ENCODE measurements at places on chromosomes 1 and 21.
A peak's percentile ranks its signal among the peaks of the same experiment; 100 is the strongest.

DNA sequence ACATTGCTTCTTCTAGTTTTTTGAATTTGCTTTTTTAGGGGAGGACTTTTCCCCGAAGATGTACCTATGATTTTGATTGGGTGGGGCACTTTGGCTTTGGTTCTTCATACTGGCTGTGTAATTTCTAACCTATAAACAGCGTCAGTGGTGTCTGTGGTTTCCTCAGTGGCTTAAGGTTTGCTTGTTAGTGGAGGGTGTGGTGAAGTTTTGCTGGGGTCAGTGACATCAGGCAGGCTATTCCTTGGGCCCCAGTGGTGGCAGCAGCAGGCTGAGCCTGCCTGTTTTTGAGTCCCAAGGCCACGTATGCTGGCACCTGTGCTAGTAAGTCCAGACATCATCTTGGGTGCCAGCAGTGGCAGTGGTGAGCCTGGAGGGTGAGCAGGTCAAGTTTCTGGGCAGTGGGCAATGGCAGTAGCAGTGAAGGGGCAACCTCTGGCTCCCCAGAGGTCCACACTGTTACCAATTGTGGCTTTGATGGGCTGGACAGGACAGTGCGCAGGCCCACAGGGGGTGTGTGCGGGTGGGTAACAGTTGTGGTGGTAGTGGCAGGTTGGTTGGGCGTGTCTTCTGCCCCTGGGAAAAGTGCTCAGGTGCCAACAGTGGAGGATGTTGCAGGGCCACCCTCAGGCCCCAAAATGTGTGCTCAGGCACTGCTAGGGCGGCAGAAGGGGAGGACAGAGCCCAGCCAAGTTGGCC lies 54.9 kb upstream of the B3GALT2 start:
- DNase-seq = no peak

DNA sequence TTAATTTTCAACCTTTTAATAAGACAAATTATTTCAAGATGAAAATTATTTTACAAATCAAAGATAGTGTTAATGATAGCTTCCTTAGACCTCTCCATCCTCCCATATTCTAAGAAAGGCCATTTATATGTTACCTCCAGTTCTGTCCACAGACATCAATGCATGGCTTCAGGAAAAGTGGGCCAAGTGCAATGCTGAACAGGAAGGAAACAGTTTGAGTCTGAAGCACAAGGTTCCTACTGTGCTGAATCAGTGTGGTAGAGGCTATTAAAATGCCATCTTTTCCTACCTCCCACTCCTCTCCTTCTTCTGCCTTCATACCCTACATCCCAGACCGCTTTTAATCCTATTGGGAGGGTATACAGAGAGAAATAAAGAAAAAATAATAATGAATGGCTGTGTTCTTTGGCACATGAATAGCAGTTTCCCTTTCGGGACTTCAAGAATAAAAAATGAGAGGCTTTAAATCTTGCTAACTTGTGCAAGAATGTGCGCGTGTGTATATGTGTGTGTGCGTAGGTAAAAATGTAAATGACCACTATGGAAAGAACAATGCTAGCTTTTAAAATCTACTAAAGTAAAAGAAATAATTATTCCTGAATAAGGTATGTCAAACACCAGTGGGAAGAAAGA lies 62.6 kb upstream of the C1orf105 start:
- no peak for DNase-seq

GRCh38 chr1:225635649-225636048 lies 17.3 kb downstream of the ENAH start:
- no peak for DNase-seq

- no peak for DNase-seq
Measured at GRCh38 chr1:83671586-83671985, 327.3 kb downstream of the TTLL7 start.

GRCh38 chr1:69913977-69914376 lies 291.4 kb downstream of the LRRC40 start:
- peak; percentile 94 for DNase-seq

DNA sequence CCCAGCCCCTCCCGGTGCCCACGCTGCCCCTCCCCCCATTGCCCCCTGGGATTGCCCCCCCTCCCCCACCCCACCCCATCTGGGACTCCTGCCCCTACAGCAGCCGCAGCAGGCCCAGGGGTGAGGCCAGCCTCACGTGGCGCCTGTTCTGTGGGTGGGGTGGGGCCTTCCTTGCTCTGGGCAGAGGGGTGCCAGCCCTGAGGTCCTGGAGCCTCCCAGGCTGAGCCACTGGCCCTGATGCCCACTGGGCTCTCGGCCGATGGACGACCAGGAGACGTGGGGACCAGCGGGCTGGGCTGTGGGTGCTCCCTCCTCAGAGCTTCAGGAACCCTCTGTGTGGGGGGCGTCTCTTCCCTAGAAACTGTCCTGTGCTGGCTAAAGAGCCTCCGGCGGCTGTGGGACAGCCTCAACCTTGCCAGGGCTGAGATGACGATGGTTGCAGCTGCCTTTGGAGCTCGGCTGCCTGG lies 5.8 kb upstream of the C1orf159 start:
- no peak for DNase-seq

- DNase-seq = no peak
Measured at GRCh38 chr1:76840278-76840677, 27.0 kb upstream of the ST6GALNAC5 start.

GRCh38 chr1:180925471-180926051 lies 12.9 kb downstream of the KIAA1614 start:
- DNase-seq = no peak

GRCh38 chr1:91555821-91556531 lies 55.3 kb downstream of the CDC7 start:
- no peak for DNase-seq
